ENCODE measurements at places on chromosomes 3 and 15. TPM values are rescaled to one million over a fixed set of nuclear protein-coding genes. Genes with fewer than 3 reads are reported as not detected.

- DNase-seq, result no peak
These were observed 9.8 kb downstream of the GP5 start for GRCh38 chr3:194389269-194389668.

- DNase-seq, result no peak
These were observed 31.3 kb downstream of the RPL39L start for GRCh38 chr3:187107989-187108388.

Gene CATSPER2
- total RNA-seq, result 4.0 TPM

DNA sequence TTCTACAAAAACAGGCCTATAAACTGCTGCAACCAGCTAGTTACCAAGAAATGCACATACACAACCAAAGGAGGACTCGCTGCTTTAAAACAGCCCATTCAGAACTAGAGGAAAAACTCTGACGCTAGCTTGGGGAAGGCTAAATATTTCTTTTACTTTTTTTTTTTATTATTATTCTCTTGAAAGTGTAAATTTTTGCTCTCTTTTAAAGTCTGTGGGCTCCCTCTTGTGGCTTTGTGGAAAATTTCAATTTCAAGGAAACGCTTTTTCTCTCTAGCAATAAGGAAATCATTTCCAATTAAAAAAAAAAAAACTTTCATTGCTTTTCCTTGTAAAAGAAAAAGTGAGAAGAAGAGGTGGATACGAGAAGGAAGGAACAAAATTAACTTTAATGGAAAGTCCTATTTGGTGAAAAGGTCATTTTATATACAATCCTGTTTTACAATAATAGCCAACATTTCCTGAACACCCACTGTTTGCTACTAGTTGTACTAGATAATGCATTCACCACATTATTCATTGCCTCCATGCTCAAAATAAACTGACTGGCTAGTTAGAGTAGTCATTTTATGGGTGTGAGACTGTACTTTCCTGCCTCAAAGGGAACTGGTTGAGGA is 51.2 kb upstream of the SAMMSON start:
- DNase-seq, result peak; percentile 56

Gene PLSCR4
- total RNA-seq, result 39.7 TPM

- DNase-seq, result no peak
These were observed 94.0 kb upstream of the MEX3B start for GRCh38 chr15:82139823-82140268.

Gene ACAN
- total RNA-seq, result 0.99 TPM

Gene THSD4
- 24.6 TPM for total RNA-seq

Data from left lung (tissue), 14 donors.